ENCODE measurements at places on chromosomes 2 and 18. TPM values are rescaled to one million over a fixed set of nuclear protein-coding genes. Genes with fewer than 3 reads are reported as not detected.

The BOLL gene
- total RNA-seq: not detected

The RESP18 gene
- total RNA-seq: not detected

- no peak for DNase-seq
- H3K4me3 ChIP-seq: no peak overlapping the region
- H3K27me3 ChIP-seq: peaks cover 61% of the 10 kb centered on the region
- H3K36me3 ChIP-seq: no peaks in the 10 kb centered on the region
- H3K4me1 ChIP-seq: no peaks in the 10 kb centered on the region
Observed at GRCh38 chr2:240999873-241000541, 1.6 kb downstream of the SNED1 start.

DNA sequence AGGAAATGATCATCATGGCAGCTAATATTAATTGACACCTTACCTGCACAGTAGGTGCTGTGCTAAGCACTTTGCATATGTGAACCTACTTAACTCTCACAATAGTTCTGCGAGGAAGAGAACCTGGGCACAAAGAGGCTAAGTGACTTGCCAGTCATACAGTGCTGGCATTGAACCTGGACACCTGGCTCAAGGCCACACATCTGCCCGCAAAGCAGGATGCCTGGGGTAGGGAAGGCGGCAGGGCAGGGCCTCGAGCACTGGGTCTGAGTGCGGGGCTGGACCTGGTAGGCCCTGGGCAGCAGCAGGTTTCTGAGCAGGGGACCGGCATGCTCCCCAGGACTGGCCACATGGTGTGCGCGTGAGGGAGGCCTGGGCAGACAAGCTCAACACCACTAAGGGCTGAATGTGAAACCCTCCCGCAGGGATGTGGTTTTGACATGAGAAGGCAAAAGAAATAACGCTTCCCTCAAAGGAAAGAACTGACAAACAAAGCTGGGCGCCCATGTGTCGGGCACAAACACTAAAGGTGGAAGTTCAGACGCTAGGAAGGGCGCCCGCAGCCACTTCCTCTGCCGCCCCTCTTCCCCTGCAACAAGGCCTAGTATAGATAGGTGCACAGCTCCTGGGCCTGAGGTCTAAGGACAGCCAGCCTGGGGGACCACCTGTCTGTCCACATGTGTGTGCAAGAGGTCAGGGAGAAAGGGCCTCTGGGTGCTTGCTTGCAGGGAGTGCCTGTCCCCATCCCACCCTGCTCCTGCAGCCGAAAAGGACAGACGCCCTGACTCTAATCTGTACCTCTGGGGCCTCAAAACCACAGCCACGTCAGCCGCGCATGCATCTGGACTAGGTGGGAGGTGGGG is 92.5 kb downstream of the ZFP36L2 start:
- no peaks in the 10 kb centered on the region for H3K36me3 ChIP-seq
- H3K4me1 ChIP-seq: peaks cover 45% of the 10 kb centered on the region
- no peak overlapping the region for H3K4me3 ChIP-seq
- DNase-seq: no peak

DNA sequence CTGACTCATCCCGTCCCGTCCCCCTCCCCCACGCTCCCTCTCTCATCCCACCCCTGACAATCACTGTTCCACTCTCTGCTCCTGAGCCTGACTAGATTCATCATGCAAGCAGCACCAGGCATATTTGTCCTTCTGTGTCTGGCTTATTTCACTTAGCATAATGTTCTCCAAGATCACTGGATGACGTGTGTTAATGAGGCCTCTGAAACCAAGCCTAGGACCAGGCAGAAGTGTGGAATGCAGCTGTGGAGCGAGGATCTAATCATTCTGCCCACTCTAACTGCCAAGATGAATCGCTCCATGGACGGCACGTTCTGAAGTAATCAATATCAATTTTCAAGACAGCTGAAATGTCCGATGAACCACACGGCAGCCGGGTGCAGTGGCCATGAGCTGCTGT is 122.4 kb upstream of the ZNF236 start:
- H3K36me3 ChIP-seq: no peaks in the 10 kb centered on the region
- H3K4me1 ChIP-seq: peaks cover 13% of the 10 kb centered on the region
- DNase-seq: no peak
- no peak overlapping the region for H3K4me3 ChIP-seq

- H3K36me3 ChIP-seq: no peaks in the 10 kb centered on the region
- peaks cover 18% of the 10 kb centered on the region for H3K4me1 ChIP-seq
- H3K27me3 ChIP-seq: no peaks in the 10 kb centered on the region
Observed at GRCh38 chr2:66137606-66138130, 297.3 kb upstream of the MEIS1 start.
